ENCODE measurements at places on chromosomes 4 and X. TPM values are rescaled to one million over a fixed set of nuclear protein-coding genes. Genes with fewer than 3 reads are reported as not detected.

- no peaks in the 10 kb centered on the region for H3K27me3 ChIP-seq
- no peak overlapping the region for H3K27ac ChIP-seq
- no peak overlapping the region for H3K4me3 ChIP-seq
- no peaks in the 10 kb centered on the region for H3K36me3 ChIP-seq
- no peaks in the 10 kb centered on the region for H3K4me1 ChIP-seq
Measured at GRCh38 chrX:27751976-27752375, 55.8 kb upstream of the MAGEB10 start.

- peaks cover 59% of the 10 kb centered on the region for H3K27me3 ChIP-seq
- no peak overlapping the region for H3K27ac ChIP-seq
- no peak for DNase-seq
Measured at GRCh38 chrX:623599-624315, 6.8 kb upstream of the SHOX start.

DNA sequence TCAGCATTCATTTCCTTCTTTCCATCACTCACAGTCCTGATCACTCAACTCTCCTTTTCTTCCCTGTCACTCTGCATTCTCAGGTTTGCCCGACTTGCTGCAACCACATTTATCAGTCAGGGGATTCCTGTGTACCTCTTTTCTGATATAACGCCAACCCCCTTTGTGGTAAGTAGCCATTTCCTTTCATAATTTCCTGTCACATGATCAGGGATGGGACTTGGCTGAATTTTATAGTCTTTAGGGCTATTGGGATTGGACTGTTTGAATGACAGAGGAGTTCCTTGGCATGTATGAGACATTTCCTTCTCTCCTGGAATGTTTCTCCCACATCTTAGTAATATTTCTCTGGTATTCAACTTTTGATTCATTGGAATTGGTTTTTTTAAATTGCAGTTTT lies 11.0 kb downstream of the PGM2 start:
- no peaks in the 10 kb centered on the region for H3K27me3 ChIP-seq
- peaks cover 73% of the 10 kb centered on the region for H3K36me3 ChIP-seq
- H3K27ac ChIP-seq: peak overlapping the region; percentile 9
- no peak for DNase-seq
- H3K4me3 ChIP-seq: no peak overlapping the region

DNA sequence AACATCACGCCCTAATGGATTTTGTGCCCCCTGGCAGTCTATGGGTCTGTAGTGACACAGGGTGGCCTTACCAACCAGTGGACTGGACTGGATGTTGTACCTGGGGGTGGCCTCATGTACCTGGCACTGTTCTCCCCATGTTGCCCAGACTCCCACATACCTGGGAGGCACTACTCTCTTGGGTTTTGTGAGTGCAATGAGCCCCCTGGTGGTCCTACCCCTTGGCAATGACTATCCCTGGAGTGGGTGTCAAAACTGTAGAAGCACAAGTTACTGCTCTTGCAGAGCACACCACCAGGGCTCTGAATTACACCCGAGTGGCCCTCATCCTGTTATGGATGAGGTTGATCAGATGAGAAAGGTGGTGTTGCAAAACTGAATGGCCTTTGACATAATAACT lies 57.8 kb upstream of the CCDC149 start:
- no peak overlapping the region for H3K27ac ChIP-seq
- peaks cover 2% of the 10 kb centered on the region for H3K27me3 ChIP-seq
- no peaks in the 10 kb centered on the region for H3K4me1 ChIP-seq
- DNase-seq: no peak
- H3K4me3 ChIP-seq: no peak overlapping the region

- H3K36me3 ChIP-seq: no peaks in the 10 kb centered on the region
- no peak overlapping the region for H3K4me3 ChIP-seq
- H3K27ac ChIP-seq: no peak overlapping the region
Measured at GRCh38 chr4:121541696-121542095, 155.1 kb downstream of the ANXA5 start.

DNA sequence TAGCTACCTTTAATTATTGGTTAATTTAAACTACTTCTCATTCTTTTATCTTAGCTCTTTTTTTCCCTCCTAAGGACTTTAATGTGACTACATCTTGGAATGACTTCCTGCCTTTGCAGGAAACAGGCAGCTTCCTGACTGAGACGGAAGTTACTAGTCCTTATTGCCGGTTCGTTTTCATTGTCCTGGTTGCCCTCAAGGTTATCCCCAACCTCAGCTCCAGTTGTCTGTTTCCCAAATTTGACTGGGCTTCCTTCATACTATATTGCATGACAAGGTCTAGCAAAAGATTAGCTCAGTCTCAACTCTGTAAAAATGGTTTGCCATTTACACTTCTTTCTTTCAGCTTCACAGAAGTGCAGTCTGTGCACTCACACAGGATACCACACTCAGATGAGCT lies 109.9 kb upstream of the DDX53 start:
- DNase-seq: no peak
- no peak overlapping the region for H3K4me3 ChIP-seq
- H3K27ac ChIP-seq: no peak overlapping the region
- no peaks in the 10 kb centered on the region for H3K4me1 ChIP-seq
- no peaks in the 10 kb centered on the region for H3K36me3 ChIP-seq

- no peak overlapping the region for H3K27ac ChIP-seq
- H3K36me3 ChIP-seq: no peaks in the 10 kb centered on the region
- no peak for DNase-seq
- peaks cover 89% of the 10 kb centered on the region for H3K27me3 ChIP-seq
- peaks cover 16% of the 10 kb centered on the region for H3K4me1 ChIP-seq
Measured at GRCh38 chr4:153791746-153792617, 3.1 kb upstream of the SFRP2 start.

DNA sequence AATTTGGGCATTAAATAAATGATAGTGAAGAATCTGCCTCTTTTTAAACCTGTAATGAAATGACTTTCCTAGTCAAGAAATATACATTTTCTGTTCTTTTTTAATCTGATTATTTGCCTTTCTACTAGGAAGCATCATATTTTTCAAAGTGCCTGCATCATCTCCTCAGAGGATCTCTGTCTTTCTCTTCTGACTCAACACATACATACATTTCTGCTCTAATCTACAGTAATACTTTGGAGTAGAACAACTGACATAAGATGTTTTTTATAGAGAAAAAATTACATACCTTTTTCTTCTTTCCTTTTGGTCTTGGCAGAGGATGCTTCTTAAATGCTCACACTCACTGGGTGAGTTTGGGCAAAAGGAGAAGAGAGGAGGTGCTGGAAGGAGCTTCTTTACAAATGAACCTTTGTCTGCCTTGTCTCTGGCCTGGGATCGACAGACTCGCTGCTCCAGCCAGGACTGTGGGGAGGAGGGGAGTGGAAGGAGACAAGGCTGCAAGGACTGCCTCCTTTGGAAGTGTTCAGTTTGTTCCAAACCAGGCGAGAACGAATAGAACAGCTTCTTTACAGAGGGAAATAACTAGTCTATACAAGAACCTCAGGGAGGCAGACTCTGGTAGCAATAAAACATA lies at the start of gene SCRG1:
SCRG1 (minus strand) TSS at position 338 of the 637 bp plus-strand sequence. CDS start 7,702 bp downstream, outside the sequence.
- H3K36me3 ChIP-seq: peaks cover 11% of the 10 kb centered on the region
- no peaks in the 10 kb centered on the region for H3K27me3 ChIP-seq
- H3K4me3 ChIP-seq: no peak within 1 kb of the TSS
- no peak for DNase-seq
- no peaks in the 10 kb centered on the region for H3K4me1 ChIP-seq

DNA sequence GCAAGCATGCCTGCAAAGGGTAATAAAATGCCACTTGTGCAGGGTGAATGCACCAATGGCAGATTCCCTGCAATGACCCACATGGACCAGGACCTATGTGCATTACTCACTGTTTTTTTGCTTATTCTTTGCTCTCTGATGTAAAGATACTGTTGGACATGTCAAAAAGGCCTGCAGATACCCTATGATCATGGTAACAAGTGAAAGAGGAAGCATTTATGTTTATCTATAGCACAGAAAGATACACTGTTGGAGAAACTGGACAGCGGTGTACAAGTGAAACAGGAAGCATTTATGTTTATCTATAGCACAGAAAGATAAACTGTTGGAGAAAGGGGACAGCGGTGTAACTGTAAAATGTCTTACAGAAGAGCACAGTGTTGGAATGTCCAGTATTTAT lies 127.5 kb downstream of the PAPSS1 start:
- no peak overlapping the region for H3K4me3 ChIP-seq
- H3K27me3 ChIP-seq: no peaks in the 10 kb centered on the region
- no peaks in the 10 kb centered on the region for H3K4me1 ChIP-seq
- no peak for DNase-seq

GRCh38 chr4:76545226-76545884 lies 110.3 kb downstream of the SHROOM3 start:
- no peak for DNase-seq
- H3K4me1 ChIP-seq: peaks cover 10% of the 10 kb centered on the region
- H3K27ac ChIP-seq: no peak overlapping the region

DNA sequence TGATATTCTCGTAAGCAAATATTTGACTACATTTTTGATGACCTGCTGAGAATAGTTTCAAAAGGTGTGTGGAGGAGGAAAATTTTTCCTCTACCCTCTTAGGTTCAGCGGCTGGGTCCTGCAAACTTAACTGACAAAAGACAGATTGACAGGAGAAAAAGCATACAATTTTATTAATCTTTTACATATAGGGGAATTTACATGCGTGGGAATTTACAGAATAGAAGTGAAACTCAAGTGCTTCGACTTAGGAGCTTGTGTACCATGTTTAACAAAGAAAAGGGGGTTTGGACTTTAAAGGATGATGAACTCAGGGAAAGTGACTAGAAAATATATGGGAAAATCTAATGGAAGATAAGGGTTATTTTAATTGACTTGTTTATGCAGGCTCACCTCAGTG lies 2.5 kb downstream of the HERC6 start:
- H3K4me1 ChIP-seq: peaks cover 34% of the 10 kb centered on the region
- no peaks in the 10 kb centered on the region for H3K27me3 ChIP-seq
- H3K36me3 ChIP-seq: peaks cover 26% of the 10 kb centered on the region
- no peak overlapping the region for H3K27ac ChIP-seq
- no peak for DNase-seq

- H3K27ac ChIP-seq: no peak overlapping the region
- H3K36me3 ChIP-seq: no peaks in the 10 kb centered on the region
- H3K4me3 ChIP-seq: no peak overlapping the region
- no peak for DNase-seq
Measured at GRCh38 chr4:30181512-30181911, 538.7 kb upstream of the PCDH7 start.

DNA sequence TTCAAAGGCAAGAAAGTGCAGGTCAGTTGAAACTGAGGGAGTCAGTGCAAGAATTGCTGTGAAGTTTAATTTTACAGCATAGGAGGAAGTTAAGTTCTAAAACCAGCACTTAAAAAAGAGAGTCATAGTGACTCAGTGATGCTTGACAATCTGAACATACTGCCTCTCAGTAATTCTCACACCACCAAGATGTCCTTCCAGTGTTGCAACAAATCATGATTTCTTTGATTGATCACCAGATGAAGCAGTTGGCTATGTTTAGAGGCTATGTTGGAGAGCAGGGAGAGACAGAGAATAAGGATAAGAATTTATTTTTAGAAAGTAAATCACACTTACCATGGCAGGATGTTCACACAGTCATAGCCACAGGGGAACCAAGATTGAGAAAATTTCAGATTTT lies 13.2 kb downstream of the TRIM2 start:
- H3K4me3 ChIP-seq: no peak overlapping the region
- H3K4me1 ChIP-seq: peaks cover 5% of the 10 kb centered on the region
- peaks cover 57% of the 10 kb centered on the region for H3K27me3 ChIP-seq
- H3K36me3 ChIP-seq: no peaks in the 10 kb centered on the region

DNA sequence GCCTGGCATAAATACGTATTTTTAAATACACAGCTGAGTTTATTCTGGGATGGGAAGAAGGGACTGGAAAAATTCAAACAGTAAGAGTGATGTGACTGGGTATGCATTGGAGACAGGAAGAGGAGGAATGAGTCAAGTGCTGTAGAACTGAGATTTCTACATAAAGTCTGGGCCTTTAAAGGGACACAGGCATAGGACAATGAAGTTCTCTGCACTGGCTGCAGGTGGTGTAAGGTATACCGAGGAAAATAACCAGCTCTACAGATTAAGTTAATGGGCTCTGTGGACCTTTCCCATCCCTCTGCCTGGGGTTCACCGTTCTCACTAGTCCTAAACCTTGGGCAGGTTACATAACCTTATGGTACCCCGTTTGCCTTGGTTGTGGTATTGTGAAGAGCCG lies 68.7 kb downstream of the DHX15 start:
- no peaks in the 10 kb centered on the region for H3K27me3 ChIP-seq
- H3K4me3 ChIP-seq: no peak overlapping the region
- H3K36me3 ChIP-seq: peaks cover 39% of the 10 kb centered on the region
- H3K27ac ChIP-seq: no peak overlapping the region

DNA sequence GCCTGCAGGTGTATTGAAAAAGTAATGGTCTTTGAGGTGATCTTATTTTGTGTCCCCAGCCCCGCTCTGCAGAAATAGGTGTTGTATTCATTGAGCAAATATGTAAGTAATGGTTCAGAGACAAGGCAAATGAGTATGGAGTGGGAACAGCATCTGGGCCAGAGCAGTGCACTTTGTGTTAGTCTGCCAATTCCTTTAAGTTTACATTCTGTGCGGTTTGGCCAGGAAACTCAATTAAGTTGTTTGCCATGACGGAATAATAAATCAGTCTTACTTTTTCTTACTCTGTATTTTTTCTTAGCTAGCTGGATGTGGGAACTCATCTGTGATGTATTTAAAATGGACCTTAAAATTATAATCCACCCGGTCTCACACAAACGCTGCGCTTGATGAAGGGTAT lies 12.6 kb downstream of the DCLK2 start:
- no peak overlapping the region for H3K4me3 ChIP-seq
- H3K4me1 ChIP-seq: no peaks in the 10 kb centered on the region
- DNase-seq: no peak
- H3K27me3 ChIP-seq: peaks cover 12% of the 10 kb centered on the region
- H3K36me3 ChIP-seq: no peaks in the 10 kb centered on the region
- no peak overlapping the region for H3K27ac ChIP-seq

DNA sequence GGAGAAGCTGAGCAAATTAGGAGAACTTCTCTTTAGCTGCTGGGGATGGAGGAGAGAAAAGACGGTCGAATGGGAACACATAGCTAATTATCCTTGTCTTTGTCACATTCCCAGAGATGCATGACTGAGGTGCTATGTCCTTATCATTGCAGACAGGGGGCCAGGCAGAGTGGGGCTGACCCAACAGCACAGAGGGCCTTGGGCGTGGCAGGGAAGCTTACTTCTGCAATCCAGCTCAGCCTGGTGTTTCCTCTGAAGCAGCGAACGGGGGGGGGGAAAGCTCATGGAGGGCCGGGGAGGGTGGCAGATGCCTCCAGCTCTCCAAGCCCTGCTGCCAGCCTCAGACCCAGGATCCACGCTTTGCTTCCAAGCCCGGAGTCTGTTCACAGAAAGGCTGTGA lies 50.8 kb upstream of the HOPX start:
- no peak for DNase-seq
- H3K4me1 ChIP-seq: no peaks in the 10 kb centered on the region
- no peak overlapping the region for H3K27ac ChIP-seq
- H3K36me3 ChIP-seq: no peaks in the 10 kb centered on the region
- no peak overlapping the region for H3K4me3 ChIP-seq

REPS2 gene
- not detected for total RNA-seq

SMIM43 gene
- not detected for total RNA-seq

USP17L22 gene
- not detected for total RNA-seq

SAGE1 gene
- total RNA-seq: not detected

RPA4 gene
- 0.74 TPM for total RNA-seq

MAGEB10 gene
- not detected for total RNA-seq

Measured in activated T-helper 2 cell treated with anti-CD3 and anti-CD28 coated beads, Interferon-gamma antibody, Interleukin-2, Interleukin-4, amounts not matched to agents 10 μg/mL and 5 μg/mL and 100 μg/mL, durations not matched to agents 14 hours and 24 hours and 36 hours (primary cell).